Activated CD8-positive, alpha-beta memory T cell treated with anti-CD3 and anti-CD28 coated beads for 4 hours (primary cell): ENCODE measurements at places on chromosomes 2 and 18.

- no peak for DNase-seq
Observed at GRCh38 chr2:27977731-27978312, 87.3 kb downstream of the BABAM2 start.

GRCh38 chr2:119076713-119077112 is 81.8 kb downstream of the C1QL2 start:
- DNase-seq, result no peak

- DNase-seq, result no peak
Observed at GRCh38 chr2:173934895-173935294, 30.3 kb downstream of the SP3 start.

DNA sequence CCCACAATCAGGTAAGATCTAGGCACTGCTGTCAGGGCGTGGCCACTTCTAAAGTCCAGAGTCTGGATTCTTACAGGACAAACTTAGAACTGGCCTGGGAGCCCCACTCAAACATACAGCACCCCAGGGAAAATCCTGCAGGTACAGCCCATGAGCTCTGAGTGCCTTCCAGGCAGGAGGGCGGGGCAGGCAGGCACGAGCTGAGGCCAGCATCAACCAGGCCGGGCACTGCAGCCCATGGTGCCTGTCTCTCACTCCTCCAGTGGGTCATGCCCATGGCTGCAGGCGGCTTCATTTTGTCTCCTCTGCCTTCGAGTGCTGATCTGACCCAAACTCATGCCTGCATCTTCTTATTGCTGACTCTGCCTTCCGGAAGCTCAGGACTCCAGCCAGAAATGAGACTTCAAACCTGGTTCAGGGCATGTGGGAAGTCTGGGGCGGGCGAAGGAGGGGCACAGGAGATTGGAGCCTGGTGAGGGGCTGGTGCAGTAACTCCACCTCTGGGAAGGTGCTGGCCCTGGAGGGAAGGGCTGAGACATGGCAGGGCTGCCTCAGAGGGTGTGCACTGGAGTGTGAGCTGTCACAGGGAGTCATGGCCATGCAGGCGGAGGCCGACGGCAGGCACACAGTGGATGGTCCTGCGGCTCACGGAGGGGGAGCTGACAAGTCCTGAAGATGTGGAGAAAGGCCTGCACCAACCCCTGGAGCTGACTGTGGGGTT is 40.5 kb downstream of the HS6ST1 start:
- no peak for DNase-seq

GRCh38 chr18:4842287-4842686 is 354.8 kb downstream of the AKAIN1 start:
- no peak for DNase-seq
